ENCODE measurements at places on chromosomes 3 and 15.

DNA sequence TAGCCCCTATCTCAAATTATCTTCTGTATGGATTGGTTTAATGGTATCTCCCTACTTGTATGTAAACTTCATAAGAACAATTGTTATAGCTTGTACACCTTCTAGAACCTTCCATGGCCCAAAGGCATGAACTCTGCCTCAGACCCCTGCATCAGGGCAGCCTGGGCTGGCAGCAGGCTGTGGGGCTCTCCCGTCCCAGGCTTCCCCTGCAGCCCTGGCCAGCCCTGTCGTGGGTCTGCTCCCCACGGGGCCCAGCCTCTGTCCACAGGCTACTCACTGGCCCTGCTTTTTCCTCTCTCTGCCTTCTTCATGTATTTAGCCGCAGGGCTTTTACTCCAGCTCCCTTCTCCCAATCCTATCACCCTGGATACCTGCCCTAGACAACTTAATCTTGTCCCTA is 4.4 kb downstream of the SCN5A start:
- no peak for DNase-seq

DNA sequence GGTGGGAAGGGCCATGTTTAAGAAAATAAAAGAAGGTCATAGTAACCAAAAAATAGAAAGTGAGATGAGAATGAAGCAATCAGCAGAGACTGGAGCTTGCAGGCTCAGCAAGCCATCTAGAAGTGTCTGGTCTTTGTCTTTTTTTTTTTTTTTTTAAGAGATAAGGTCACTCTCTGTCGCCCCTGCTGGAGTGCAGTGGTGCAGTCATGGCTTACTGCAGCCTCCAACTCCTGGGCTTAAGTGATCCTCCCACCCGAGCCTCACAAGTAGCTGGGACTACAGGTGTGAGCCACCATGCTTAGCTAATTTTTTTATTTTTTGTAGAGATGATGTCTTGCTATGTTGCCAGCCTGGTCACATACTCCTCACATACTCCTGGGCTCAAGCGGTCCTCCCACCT is 36.2 kb downstream of the GXYLT2 start:
- DNase-seq: peak; percentile 49

GRCh38 chr3:75337226-75337900 is 326.8 kb upstream of the FRG2C start:
- no peak for DNase-seq

- no peak for DNase-seq
Observed at GRCh38 chr3:40765884-40766283, 241.1 kb downstream of the ZNF621 start.

GRCh38 chr15:98586066-98586465 is 62.3 kb upstream of the IGF1R start:
- DNase-seq: no peak

DNA sequence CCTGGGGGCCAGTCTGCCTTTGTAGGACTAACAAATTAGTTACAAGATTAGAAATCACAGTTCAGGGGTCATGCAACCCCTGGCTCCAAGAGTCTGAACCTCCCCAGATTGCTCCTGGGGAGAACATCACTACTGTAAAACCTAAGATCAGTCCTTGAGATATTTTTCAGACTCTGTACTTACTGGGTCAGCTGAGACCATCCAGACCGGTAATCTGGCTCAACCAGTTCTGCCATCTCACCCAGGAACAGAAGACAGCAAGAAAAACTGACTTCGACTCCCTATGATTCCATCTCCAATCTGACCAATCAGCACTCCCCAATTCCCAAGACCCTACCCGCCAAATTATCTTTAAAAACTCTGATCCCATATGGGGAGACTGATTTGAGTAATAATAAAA is 47.5 kb downstream of the NMD3 start:
- DNase-seq: no peak

- no peak for DNase-seq
Observed at GRCh38 chr15:48501208-48501607, 144.3 kb downstream of the FBN1 start.

GRCh38 chr15:35168464-35168863 is 83.4 kb upstream of the NANOGP8 start:
- no peak for DNase-seq

DNA sequence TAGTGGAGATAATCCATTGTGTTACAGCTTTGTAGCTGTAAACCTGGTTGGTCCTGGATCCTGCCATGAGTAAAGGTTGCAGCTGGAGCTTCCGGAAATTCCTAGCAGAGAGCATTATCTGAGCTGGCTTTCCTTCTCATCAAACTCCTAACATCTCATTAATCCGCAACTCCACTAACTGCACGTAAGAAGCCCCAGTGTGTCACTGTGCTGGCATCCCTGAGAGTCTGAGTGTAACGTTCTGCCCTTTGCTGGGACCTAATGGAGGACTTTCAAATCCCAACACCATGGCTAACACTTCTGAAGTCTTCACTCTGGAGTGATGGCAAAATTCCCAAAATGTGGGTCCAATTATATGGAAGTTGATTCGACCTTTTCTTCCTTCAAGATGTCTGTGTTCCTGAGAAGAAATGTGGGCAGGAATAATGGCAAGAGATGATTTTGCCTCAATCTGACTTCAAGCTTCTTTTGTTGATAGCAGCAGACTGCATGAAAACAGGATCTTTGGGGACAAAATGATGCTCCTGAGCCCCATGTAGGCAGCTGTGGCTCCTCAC is 9.6 kb upstream of the TRPM1 start:
- no peak for DNase-seq

DNA sequence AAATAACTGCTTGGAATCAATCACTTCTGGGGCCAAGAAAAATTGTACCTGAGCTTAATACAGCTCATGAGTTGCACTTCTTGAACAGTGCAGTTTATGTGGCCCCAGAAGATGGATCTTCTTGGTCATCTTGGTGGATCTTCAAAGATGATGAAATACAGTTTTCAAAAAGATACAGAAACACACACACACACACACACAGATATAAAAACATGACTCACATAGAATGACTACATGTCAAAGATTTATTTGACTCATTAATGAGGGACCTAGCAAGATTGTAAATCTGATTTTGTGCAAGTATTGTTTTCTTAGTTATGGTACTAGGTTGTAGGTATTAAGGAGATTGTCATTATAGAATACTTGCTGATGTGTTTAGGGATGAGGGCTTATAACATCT is 32.6 kb downstream of the PDCD6IP start:
- no peak for DNase-seq

- peak; percentile 38 for DNase-seq
Observed at GRCh38 chr3:17949101-17949500, 206.7 kb upstream of the TBC1D5 start.

GRCh38 chr3:181442066-181442465 is 269.7 kb upstream of the SOX2 start:
- DNase-seq: no peak

- DNase-seq: no peak
Observed at GRCh38 chr15:40397688-40398412, 7.7 kb upstream of the IVD start.

- no peak for DNase-seq
Observed at GRCh38 chr15:77985031-77985930, 92.2 kb downstream of the TBC1D2B start.

DNA sequence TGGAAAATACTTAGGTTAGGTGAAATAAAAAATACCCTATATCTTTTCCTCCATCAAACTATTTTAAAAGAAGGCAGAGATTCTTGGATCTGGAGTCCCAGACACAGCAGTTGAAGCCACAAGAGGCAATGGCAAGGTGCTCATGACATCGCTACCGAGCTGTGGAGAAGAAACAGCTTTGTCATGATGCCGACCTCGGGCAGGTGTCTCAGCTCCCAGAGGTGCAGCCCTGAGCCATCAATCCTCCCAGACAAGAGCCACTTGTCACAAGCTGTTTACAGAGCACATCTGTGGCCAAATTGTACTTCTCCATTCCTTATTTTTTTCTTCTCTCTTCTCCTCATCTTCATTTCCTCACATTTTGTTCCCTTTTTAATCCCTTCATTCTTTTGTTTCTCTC is 50.8 kb downstream of the GPR176 start:
- DNase-seq: no peak

- DNase-seq: no peak
Observed at GRCh38 chr3:34090876-34091275, 292.4 kb downstream of the PDCD6IP start.

DNA sequence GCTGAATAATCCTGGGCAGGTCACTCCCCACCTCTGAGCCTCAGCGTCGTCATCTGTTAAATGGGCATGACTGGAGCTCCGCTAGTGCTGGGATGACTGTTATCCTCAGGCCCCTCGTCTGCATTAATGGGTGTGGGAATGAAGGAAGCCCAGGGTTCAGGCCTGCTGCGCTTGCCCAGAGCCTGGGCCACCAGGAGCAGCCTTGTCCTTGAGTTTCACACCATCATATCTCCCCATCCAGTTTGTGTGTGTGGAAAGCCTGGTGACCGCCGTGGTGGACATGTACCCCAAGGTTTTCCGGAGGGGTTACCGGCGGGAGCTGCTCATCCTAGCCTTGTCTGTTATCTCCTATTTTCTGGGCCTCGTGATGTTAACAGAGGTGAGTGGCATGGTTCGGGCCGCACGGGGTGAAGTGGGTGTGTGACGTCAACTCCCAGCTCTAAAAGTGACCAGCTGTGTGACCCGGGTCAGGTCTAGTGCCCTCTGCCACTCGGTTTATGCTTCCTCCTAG is 63.5 kb upstream of the SLC6A1 start:
- DNase-seq: no peak

- no peak for DNase-seq
Observed at GRCh38 chr3:182392182-182392937, 400.9 kb upstream of the ATP11B start.

GRCh38 chr3:50609763-50610085 is 1.9 kb downstream of the CISH start:
- no peak for DNase-seq

DNA sequence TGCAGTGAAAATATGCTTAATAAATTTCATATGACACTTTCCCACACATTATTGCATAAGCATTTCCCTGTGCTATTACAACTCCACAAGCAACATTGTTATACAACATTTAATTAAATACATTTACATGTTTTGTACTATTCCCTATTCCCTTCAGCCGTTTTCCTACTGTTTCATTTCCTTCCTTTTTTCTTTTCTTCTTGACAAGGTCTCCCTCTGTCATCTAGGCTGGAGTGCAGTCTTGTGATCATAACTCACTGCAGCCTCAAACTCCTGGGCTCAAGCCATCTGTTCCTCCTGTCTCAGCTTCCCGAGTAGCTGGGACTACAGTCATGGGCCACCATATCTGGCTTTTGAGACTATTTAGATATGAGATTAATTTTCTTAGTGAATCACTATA is 254.7 kb downstream of the NFKBIZ start:
- no peak for DNase-seq

GRCh38 chr15:95180530-95180929 is 949.2 kb downstream of the MCTP2 start:
- DNase-seq: no peak

DNA sequence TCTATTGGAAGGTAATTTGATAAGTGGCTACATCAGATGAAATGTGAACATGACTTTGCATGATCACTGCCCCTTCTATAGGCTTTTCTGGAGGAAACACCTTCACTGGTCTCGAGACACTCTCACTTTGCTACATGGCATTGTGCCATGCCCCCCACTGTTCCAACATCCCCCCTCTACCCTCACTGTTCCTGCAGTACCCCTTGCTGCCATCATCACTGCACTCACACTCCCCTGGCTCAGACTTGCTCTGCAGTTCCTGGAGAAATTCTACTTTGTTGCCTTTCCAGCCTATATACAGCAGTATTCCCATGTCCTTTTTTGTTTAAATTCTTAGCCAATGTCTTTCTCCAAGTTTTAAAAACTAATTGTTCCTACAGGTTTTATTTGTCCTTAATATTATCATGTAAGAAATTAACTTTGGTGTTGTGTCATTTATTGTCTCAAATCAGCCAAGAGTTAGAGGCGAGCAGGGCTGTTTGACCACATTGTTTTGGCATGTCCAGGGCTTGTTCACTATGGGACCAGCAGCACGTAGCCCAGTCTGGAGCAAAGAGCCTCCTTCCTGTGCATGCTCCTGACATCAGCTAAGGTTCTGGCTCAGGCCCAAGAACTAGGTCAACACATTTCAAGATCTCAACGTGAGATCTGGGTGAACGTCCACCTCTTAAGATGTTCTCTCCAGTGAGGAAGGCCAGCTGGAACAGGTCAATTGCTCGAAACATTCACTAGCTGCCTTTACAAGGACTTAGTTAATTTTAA is 246.4 kb downstream of the SLC9A9 start:
- peak; percentile 5 for DNase-seq

- no peak for DNase-seq
Observed at GRCh38 chr15:39542385-39543065, 38.4 kb upstream of the THBS1 start.

DNA sequence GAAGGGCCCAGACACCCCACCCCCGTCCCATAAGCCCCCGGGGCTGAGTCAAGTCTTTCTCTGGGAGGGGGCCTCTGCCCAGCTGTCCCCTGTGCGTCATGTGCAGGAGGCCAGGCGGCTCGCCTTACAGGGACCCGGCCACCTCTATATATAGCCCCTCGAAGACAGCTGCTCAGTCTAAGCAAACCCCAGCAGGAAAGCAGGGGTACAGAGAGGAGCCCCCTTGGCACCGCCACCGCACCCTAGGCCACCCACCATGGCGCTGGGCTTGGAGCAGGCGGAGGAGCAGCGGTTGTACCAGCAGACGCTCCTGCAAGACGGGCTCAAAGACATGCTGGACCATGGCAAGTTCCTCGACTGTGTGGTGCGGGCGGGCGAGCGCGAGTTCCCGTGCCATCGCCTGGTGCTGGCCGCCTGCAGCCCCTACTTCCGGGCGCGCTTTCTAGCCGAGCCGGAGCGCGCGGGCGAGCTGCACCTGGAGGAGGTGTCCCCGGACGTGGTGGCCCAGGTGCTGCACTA is at the start of gene KLHL40:
Gene KLHL40, plus strand, starts transcription at position 175 of the 519 bp plus-strand sequence. Its CDS starts 82 bp downstream, at position 257.
- DNase-seq: no peak

GRCh38 chr3:117084277-117084676 is 374.7 kb downstream of the TUSC7 start:
- peak; percentile 13 for DNase-seq

DNA sequence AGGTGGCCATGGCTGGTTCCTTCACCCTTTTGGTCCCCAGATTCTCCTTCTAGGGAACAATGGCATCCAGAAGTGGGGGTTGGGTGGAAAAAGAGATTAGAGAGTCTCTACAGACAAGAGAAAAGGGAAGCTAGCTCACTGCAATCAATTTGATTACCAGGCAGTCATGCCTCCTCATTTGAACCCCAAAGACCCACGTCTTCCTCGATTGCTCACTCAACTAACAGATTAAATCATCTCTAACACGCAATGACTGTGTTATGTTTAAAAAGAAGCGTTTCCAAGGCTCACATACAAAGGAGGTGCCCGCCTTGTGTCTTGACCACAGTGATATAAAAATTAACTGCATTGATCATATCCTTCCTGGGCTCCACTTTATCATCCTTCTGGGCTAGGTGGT is 57.6 kb downstream of the BHLHE40 start:
- DNase-seq: peak; percentile 64

GRCh38 chr3:14688525-14688924 is 13.6 kb downstream of the C3orf20 start:
- DNase-seq: peak; percentile 40

DNA sequence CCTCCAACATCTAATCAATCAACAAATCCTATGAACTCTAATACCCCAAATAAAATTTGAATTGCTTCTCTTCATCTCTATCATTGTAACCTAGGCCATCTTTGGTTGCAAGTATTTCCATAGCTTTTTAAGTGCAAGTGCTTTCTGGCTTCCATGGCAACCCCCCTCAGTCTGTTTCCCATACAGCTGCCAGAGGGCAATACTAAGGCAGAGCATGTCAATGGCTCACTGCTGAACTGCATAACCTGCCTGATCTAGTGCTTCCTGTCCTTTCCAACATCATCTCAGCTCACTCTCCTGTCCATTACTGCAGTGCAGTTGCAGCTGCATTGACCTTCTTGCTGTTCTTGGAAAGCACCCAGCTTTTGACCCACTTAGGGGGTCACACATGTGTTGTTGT is 198.4 kb downstream of the WNT5A start:
- DNase-seq: no peak

GRCh38 chr15:38242055-38242454 is 10.6 kb upstream of the SPRED1 start:
- DNase-seq: no peak

Measured in hematopoietic multipotent progenitor cell treated with erythropoietin and hydrocortisone succinate and interleukin-3 and kit ligand, for 4 days (in vitro differentiated cells).